ENCODE measurements at places on chromosomes 16 and 17.
A peak's percentile ranks its signal among the peaks of the same experiment; 100 is the strongest.

DNA sequence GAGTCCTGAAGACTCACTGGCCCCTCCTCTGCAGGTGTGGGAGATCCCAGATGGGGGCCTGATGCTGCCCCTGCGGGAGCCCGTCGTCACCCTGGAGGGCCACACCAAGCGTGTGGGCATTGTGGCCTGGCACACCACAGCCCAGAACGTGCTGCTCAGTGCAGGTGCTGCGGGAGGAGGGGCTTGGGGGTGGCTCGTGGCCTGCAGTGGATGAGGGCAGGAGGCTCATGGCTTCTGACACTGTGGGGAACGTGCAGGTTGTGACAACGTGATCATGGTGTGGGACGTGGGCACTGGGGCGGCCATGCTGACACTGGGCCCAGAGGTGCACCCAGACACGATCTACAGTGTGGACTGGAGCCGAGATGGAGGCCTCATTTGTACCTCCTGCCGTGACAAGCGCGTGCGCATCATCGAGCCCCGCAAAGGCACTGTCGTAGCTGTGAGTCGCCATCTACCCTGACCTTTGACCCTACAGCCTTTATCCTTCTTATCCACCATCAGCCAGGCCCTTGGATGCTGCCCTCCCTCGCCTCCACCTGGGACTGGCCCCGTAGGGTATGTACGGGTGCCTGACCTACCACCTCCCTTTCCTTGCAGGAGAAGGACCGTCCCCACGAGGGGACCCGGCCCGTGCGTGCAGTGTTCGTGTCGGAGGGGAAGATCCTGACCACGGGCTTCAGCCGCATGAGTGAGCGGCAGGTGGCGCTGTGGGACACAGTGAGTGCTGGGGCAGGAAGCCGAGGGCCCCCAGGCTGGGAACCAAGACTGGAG is 3.6 kb downstream of the CORO1A start:
- DNase-seq, result peak; percentile 64
- H3K4me3 ChIP-seq, result peak overlapping the region; percentile 99
- H3K27ac ChIP-seq, result peak overlapping the region; percentile 99
- peaks cover 42% of the 10 kb centered on the region for H3K36me3 ChIP-seq
- peaks cover 32% of the 10 kb centered on the region for H3K4me1 ChIP-seq

DNA sequence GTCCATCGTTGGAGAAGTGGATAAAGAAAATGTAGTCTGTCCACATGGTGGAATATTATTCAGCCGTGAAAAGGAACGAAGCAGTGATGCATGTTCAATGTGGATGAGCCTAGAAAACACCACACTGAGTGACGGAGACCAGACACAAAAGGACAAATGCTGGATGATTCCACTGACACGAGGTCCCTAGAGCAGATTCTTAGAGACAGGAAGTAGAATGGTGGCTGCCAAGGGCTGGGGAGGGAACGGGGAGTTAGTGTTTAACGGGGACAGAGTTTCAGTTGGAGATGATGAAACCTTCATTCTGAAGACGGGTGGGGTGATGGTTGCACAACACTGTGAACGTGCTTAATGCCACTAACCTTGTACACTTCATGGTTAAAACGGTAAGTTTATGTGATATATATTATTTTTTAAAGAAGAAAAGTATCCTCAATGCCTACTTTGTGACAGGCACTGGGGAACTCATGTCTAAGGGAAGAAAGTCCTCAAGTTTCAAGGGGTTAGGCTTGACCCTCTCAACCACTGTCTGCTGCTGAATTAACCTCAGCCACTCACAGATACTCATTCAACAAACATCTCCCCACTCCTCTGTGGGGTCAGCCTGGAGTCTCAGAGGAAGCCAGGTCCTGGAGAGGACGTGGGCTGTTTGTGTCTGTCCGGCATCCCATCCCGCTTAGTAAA is 17.6 kb downstream of the C16orf74 start:
- H3K4me3 ChIP-seq, result no peak overlapping the region
- H3K36me3 ChIP-seq, result peaks cover 3% of the 10 kb centered on the region
- peaks cover 50% of the 10 kb centered on the region for H3K4me1 ChIP-seq
- DNase-seq, result no peak
- no peaks in the 10 kb centered on the region for H3K27me3 ChIP-seq

DNA sequence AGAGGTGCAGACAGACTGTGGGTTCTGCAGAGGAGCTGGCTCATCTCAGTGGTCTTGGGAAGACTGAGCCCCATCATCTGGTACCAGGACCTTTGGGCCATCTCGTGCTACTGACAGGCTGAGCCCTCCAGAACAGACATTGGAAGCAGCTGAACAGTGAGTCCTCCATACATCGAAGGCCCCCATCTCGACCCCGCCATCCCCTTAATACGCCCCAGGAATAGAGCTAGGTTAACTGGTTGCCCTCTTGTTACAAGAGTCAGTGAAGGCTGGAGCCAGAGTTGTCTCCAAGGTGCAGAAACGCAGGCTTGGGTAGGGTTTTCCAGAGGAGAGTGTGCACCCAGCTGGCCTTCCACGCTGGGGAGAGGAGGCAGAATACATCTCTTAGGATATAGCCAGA is 76.0 kb downstream of the N4BP1 start:
- peaks cover 44% of the 10 kb centered on the region for H3K4me1 ChIP-seq
- H3K36me3 ChIP-seq, result peaks cover 6% of the 10 kb centered on the region
- peaks cover 5% of the 10 kb centered on the region for H3K27me3 ChIP-seq
- H3K4me3 ChIP-seq, result no peak overlapping the region
- no peak overlapping the region for H3K27ac ChIP-seq
- no peak for DNase-seq

- DNase-seq, result no peak
- H3K27ac ChIP-seq, result no peak overlapping the region
- H3K4me1 ChIP-seq, result peaks cover 20% of the 10 kb centered on the region
- no peak overlapping the region for H3K4me3 ChIP-seq
- no peaks in the 10 kb centered on the region for H3K36me3 ChIP-seq
These were observed 44.0 kb downstream of the SPOP start for GRCh38 chr17:49633762-49634484.

DNA sequence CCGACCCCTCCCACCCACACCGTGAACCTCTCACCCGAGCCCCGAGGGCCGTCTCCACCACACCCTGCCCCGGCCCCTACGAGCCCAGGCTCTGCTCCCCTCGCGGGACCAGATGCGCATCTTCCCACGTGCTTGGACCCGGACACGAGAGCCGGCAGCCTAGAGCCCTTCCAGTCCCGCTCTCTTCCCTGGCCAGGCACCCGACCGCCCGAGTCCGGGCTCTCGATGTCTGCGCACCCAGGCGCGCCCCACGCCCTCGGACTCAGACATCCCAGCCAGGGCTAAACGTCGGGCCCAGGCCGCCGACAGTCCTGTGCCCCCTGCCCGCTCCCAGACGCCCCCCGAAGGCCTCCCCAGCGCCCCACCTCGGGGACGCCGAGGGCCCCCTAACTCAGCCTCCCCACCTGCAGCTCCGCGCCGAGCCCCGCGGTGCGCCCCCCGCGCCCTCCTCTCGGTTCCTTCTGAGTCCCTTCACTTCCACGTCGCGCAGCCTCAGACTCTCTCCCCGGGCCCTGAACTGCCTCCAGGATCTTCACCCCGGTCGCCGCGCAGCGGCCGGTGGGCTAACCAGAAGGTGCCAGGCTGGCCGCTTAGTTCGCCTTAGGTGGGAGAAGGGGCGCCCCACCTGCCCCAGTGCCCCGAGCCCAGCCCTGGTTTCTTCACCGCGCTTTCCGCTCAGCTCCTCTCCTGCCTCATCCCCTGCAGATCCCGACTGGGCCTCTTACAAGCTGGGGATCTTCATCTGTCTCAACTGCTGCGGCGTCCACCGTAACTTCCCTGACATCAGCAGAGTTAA is 688 bp downstream of the ADAP2 start:
- H3K27ac ChIP-seq, result peak overlapping the region; percentile 92
- H3K4me3 ChIP-seq, result peak overlapping the region; percentile 92
- peaks cover 29% of the 10 kb centered on the region for H3K4me1 ChIP-seq
- H3K27me3 ChIP-seq, result peaks cover 4% of the 10 kb centered on the region
- H3K36me3 ChIP-seq, result peaks cover 24% of the 10 kb centered on the region

DNA sequence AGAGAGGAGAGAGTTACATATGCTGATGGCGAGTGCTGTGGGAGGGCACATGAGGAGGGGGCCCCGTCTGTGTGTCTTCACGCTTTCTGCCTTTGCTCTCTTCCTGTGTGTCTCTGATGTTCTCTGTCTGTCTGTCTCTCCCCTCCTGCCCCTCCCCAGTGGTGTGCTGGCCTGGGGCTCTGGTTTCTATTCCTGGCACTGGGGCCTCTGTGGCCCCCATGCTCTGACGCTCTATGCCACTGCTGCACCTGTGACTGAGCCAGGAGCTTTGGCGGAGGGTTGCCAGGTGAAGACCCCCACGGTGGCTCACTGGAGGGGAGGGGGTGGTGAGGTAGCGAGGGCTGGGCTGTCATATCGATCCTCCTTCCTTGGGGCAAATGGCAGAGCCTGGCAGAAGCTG is 24.6 kb upstream of the BRD7 start:
- H3K36me3 ChIP-seq, result no peaks in the 10 kb centered on the region
- H3K27ac ChIP-seq, result peak overlapping the region; percentile 33
- no peak for DNase-seq
- peaks cover 5% of the 10 kb centered on the region for H3K4me1 ChIP-seq
- H3K27me3 ChIP-seq, result peaks cover 3% of the 10 kb centered on the region
- no peak overlapping the region for H3K4me3 ChIP-seq
